ENCODE measurements at places on chromosomes 3 and 15. TPM values are rescaled to one million over a fixed set of nuclear protein-coding genes. Genes with fewer than 3 reads are reported as not detected.
A peak's percentile ranks its signal among the peaks of the same experiment; 100 is the strongest.

The FGF12 gene
- total RNA-seq, result 1.3 TPM

The MFAP1 gene
- 24.2 TPM for total RNA-seq

The PLA2G4E gene
- not detected for total RNA-seq

The C2CD4A gene
- total RNA-seq, result 3.2 TPM

DNA sequence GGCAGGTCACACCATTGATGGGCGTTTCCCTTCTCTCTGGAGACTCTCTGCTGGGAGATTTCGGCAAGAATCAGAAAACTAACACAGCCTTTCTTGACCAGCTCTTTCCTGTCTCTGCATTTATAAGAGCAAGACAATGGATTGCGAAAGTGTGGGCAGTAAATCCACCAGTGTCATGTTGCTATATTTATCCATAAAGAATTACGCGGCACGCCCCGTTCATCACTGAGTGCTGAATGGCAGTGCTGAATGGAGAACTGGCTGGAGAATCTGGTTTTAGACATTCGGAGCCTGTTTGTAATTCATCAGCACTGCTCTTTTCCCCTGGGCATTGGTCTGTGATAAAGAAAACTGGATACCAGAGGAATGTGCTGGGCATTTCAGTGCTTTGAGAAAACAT lies 2.0 kb upstream of the CEMIP start:
- peak; percentile 22 for DNase-seq

GRCh38 chr15:100901702-100902435 lies 17.3 kb upstream of the LRRK1 start:
- no peak for DNase-seq

DNA sequence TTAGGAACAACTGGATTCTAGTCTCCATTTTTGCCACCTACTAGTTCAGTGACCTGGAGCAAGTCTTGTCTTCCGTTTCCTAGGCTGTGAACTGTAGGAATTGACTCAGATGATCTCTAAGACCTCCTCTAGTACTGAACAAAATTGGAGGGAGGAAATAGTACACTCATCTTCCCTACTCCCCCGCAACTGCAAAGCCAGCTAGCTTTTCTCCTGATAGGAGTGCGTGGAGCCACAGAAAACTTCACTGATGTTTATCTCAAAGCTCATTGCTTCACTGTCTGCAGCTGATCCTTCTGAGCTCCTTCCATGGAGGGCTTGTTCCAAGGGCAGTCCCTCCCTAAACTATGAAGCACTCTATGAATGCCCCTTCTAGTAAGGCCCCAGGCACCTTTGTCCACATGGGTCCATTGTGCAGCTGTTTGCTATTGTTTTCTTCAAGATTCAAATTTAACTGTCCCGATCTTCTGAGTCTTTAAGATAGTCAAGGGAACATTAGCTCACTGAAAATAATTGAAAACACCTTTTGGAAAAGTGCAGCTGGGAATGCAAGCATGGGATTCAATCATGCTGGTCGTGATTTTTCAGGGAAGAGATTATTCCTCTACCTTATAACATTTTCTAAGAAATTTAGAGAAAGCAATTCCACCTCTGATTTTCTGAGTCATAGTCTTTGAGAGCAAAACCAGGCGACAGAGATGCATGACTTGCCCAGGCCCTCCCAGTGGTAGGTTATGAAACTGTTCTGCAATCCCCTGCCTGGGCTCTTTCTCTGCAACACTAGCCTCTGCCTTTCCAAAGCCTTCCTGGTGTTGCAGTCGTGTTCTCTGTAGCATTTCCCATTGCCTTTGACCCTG lies 24.3 kb downstream of the FILIP1L start:
- DNase-seq, result no peak

DNA sequence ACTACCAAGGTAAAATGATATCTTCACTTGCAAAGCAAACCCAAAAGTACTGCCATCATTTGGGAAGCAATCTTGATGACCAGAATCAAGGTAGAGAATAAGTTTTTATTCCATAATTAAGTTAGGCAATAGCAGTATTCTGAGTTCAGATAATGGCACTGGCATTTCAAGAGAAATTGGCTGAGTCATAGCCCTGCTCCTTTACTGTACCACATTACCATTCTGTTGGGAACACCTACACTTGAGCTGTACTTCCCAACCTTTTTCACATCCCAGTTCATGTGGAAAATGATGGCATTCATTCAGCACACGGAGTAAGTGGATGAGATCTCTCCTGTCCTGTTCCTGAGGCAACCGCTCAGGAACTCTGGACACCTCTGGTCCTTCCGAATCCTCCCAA lies 311.6 kb upstream of the TPRG1 start:
- DNase-seq, result no peak

All from pulmonary artery endothelial cell (primary cell).